ENCODE measurements at places on chromosomes 16 and 17. TPM values are rescaled to one million over a fixed set of nuclear protein-coding genes. Genes with fewer than 3 reads are reported as not detected.
A peak's percentile ranks its signal among the peaks of the same experiment; 100 is the strongest.

DNA sequence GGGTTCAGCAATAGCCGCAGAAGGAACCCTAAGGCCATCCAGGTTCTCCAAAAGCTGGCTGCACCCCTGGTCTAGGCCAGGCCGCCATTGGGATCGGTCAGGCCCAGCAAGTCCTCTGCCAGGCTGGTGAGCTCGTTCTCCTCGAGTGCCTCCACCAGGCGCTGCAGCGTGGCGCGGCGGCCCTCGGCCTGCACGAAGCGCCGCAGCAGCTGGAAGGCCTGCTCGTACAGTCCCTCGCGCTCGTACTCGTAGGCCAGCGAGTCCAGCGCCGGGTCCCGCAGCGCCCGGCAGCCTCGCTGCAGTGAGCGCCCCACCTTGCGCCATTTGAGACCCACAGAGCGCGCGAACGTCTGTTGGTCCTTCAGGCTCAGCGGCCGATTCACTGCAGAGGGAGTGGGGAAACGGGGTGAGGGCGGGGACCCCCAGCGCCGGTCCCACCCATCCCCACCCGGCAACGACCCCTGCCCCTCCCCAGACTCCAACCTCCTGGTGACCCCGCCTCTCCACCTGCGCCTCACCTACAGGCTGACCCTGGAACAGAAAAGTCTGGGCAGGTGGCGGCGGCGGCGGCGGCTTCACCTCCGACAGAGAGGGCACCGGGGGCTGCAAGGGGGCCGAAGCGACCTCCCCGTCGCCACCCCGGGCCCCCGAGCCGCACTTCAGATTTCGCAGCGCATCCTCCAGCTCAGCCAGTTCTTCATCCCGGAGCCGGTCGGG, 3.9 kb upstream of the B3GNT9 start:
- DNase-seq: peak; percentile 43

Gene NPIPA3
- 5.4 TPM for total RNA-seq

DNA sequence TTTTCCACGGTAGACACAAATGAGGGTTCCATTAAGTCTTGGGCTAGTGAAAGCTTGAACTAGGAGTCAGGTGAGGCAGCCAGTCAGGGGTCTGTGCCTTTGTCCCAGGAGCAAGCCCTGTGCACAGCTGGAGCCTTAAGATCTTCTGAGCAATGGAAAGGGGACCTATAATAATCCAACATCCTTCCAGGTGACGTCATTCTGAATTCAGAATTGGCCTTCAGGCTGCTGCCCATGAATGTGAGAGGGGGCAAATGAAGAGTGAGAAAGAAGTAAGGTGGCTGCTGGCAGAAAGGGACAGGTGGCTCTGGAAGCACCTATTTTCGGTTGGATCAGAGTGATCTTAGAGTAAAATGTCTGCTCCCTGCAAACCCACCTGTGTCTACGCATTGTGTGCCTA, 488.1 kb upstream of the CDH5 start:
- DNase-seq: no peak

DNA sequence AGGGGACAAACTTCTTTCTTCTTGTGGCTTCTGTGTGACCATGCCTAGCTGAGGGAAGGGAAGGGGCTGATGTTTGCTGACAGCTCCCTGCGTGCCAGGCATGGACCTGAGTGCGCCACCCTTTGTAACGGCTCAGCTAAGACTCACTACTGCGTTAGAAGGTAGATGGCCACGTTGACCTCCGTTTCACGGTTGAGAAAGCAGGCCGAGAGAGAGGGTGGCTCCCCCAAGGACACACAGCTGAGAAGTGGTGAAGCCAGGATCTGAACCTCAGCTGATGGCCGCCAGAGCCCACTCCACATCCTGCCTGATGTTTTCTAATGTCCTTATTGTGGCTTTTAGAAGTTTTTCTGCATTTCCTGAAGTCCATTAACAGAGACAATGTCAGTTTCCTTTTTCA, 45.1 kb downstream of the RGS9 start:
- no peak for DNase-seq

DNA sequence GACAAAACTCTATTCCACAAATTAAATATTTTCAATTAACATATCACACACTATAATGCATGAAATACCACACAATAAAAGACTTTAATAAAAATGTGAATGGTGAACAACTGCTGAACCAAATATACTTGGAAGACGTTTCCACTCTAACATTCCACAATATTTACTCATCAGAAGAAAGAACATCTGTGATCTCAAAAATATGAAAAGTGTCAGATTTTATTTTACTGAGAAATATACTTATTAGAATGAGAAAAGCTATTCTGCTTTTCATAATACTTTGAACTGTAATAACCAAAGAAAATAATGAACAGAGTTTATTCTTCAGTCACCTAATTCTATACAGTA, 181.8 kb upstream of the AXIN2 start:
- DNase-seq: no peak

GRCh38 chr17:55584055-55584685, 72.9 kb upstream of the SMIM36 start:
- no peak for DNase-seq

Gene PRMT7
- total RNA-seq: 21.4 TPM

Gene LGALS9B
- total RNA-seq: 0.21 TPM

Gene TEX14
- 0.24 TPM for total RNA-seq

Gene MPP3
- total RNA-seq: 15.7 TPM

GRCh38 chr16:80889779-80890359, 85.5 kb upstream of the CDYL2 start:
- no peak for DNase-seq

DNA sequence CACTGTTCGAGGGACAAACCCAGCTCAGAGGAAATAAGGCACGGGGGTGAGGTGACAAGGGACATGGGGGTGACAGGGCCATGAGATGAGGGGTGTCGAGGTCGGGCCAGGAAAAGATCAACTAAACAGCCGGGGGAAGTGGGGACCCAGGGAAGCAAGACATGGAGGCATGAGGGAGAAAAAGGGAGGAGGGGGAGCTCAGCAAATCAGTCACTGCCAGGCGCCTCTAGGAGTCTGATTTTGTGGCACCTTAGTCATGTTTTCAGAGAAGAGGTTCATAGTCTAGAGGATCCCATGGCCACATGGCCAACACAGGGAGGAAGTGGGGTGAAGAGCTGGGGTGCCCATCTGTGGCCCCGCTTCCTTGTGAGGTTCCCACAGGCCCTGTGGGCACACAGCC, 814.5 kb downstream of the KCNJ18 start:
- no peak for DNase-seq

Gene TP53TG3F
- not detected for total RNA-seq

GRCh38 chr17:7204336-7204735, 15.3 kb downstream of the DLG4 start:
- DNase-seq: no peak

DNA sequence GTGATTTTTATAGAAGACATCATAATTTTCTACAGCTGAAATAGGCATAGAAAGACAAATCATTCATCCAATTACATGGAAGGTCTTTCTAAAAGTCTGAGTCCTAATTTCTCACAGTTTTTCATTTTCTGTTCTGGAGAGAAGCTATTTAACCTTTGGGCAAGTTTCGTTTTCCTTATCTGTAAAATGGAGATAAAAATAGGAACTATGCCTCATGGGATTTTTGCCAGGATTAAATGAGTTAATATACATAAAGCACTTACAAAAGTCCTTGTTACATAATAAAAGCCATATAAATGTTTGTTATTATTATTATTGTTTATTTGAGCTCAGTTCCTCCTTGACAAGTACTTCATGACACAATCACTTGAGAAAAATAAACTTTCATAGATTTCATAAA, 121.4 kb downstream of the SKAP1 start:
- DNase-seq: no peak

GRCh38 chr16:24075931-24076716, 180.0 kb upstream of the CACNG3 start:
- no peak for DNase-seq

Gene LRRC46
- total RNA-seq: 0.51 TPM

Gene AGRP
- not detected for total RNA-seq

GRCh38 chr17:75570034-75570676, 17.4 kb upstream of the MYO15B start:
- DNase-seq: no peak

- no peak for DNase-seq
Observed at GRCh38 chr16:68764862-68765261, 27.8 kb downstream of the CDH1 start.

All from aorta (tissue), 5 donors.